NAMALWA (cell line): ENCODE measurements at places on chromosomes 11 and 22.

DNA sequence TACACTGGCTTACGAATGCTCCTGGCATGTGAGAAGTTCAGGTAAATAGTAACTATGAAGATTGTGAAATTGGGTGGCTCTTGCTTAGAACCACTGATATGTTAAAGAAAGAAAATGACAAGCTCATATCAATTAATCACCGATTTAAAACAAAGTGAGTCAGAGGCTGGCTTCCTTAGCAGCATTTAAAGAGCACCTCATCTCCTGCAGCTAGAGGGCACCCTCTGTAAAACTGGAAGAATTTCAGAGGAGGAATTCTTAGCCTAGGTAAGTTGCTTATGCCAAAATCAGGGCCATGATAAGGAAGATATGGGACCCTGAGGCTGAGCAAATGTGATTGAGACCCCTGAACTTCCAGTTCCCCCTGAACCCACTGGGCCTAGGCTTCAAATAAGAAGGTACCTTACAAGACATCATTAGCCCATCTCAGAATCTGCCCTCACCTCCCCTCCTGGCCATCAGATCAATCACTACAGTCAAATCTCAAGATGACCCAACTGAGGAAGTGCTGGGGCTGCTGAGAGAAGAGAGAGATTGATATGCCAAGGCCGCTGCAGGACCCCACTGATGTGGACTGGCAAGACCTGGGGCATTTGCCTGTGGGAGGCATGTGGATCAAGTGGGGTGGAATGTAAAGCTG, 8.6 kb upstream of the CD3E start:
- DNase-seq: peak; percentile 34

- peak; percentile 95 for DNase-seq
These were observed 21.7 kb downstream of the TMPRSS13 start for GRCh38 chr11:117907276-117908108.

GRCh38 chr11:1622086-1622485, at the start of gene KRTAP5-4:
TSS of gene KRTAP5-4 (minus strand) at chr11:1622138. CDS start at chr11:1622093, 45 bp downstream.
- DNase-seq: no peak

GRCh38 chr22:46596819-46597218, 23.4 kb upstream of the GRAMD4 start:
- no peak for DNase-seq

DNA sequence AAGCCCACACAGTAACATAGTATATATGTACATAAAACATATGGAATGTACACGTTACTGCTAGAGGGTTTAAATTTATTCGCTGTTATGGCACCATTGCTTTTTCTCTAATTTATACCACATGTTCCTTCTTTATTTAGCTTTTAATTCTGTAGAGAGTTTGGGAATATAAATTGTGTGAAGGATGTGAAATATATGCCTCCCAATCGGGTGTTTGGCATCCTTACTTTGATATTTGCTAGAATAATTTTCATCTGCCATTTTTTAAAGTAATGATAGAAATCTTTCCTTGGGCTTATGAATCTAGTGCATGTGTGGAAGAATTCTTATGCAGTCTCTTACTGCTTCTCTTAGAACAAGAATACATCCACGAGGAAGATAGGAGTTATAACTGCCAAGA, 509.8 kb upstream of the RAG2 start:
- DNase-seq: no peak

- DNase-seq: no peak
These were observed 94.3 kb downstream of the SOX6 start for GRCh38 chr11:16261836-16262644.

DNA sequence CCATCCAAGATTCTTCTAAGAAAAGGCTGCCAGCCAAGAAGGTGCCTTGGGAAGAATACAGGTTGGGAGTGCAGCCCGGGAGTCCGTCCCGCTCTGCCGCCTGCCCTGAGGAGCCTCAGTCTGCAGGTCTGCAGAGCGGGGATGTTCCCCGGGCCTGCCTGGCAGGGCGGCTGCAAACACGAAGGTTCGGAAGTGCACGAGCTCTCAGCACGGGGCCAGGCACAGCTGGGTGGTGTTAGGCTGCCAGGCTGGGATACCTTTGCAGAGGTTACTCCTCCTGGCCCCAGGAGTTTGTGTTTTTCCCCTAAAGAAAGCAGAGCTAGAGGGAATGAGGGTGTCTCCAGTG, 9.4 kb upstream of the PRR5 start:
- DNase-seq: no peak

DNA sequence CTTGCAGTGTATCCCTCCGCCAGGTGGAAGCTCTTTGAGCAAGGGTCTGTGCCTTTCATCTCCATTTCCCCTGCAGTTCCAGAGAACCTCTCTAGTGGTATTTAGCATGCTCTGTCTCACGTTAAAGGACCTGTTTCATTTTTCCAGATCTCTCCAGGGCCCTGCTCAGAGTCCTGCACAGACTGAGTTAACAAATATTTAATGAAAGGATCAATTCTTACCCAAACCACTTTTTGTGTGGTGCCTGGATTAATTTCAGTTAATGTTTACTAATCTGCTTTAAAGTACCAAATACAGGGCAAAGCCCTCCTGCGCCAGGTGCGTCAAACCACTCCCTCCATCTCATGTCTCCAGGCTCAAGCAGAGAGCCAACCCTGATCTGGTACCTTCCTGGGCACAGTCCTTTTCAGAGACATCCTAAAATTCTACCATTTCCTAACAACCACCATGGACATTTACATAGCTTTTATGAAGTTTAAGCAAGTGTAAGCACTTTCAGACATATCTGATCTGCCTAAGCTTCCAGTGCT, 18.7 kb upstream of the ACER3 start:
- DNase-seq: no peak

GRCh38 chr22:19143967-19144400, 467 bp downstream of the ESS2 start:
- DNase-seq: peak; percentile 54
